Kidney epithelial cell (primary cell): ENCODE measurements at places on chromosomes 1 and 21.

GRCh38 chr1:61259379-61260148 lies 177.2 kb downstream of the NFIA start:
- DNase-seq, result no peak

- no peak for DNase-seq
These were observed 32.8 kb upstream of the PKP1 start for GRCh38 chr1:201250326-201251011.

- DNase-seq, result no peak
These were observed 4.8 kb upstream of the MYOG start for GRCh38 chr1:203090421-203091198.

GRCh38 chr1:70314706-70315304 lies 39.7 kb downstream of the ANKRD13C start:
- DNase-seq, result no peak

DNA sequence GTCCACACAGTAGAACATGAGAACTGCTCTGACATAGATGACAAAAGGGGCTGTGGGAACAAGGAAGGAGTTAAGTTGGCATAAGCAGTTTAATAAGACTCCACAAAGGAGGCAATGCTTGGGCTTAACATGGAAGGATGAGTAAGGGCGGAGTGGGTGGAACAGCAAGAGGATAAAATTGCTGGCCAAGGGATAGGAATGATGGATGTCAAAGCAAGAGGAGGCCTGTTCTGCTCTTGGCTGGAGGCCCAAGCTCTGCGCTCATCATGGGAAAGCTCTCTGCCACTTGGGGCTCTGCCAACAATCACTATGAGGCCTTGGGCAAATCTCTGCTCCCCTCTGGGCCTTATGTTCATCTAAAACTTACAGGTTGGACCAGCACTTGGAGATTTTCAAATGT lies 98.3 kb upstream of the CAMK1G start:
- DNase-seq, result no peak
